ENCODE measurements at places on chromosomes 16 and 17. TPM values are rescaled to one million over a fixed set of nuclear protein-coding genes. Genes with fewer than 3 reads are reported as not detected.

Gene AARSD1
- total RNA-seq: 65.9 TPM

Gene SPN
- 0.47 TPM for total RNA-seq

DNA sequence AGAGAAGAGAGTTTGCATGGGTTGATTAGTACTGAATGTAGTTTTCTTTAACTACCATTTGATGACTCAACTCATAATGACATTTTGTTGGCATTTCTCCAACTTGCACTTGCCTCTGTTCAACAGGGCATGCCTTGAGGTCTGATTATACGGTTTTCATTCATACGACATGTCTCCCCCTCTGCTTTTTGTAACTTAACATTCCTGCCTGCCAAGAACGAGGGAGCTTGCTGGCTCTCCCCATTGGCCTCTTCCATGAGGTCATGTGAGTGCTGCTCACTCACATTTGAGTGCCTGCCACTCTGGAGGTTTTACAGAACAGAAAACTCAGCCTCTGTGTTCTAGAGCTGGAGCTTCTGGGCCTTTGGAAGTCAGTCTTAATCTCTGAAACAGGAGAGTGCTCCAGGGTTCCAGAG, 19.7 kb downstream of the MAP2K6 start:
- H3K4me3 ChIP-seq: no peak overlapping the region
- no peaks in the 10 kb centered on the region for H3K36me3 ChIP-seq
- H3K4me1 ChIP-seq: no peaks in the 10 kb centered on the region
- H3K27ac ChIP-seq: no peak overlapping the region

Gene RRAD
- 2.2 TPM for total RNA-seq

DNA sequence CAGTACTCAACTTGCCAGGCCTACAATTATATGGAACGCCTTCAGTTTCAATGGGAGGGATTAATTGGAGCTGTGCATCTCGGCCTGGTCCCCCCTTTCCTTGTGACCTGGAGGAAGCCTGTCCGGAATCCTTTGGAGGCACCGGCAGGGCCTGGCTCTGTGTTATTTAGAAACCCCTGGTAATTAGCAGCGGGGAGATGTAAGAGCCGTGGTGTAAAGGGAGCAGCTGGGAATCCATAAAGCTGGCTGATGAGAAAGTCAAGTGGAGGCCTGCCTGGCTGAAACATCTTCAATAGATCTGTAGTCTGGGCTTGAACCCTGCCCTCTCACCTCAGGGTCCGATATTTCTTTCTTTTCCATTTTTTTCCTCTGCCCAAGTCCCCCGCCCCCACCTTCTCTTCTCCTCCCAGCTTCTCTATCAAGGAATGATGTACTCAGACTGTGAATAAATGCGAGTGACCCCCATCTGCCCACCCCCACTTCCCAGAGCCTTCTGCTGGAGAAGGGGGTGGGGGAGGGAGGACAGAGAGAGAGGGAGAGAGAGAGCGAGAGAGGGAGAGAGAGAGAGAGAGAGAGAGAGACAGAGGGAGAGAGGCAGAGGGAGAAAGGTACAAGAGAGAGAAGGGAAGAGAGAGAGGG, 495.5 kb upstream of the ZFHX3 start:
- no peaks in the 10 kb centered on the region for H3K4me1 ChIP-seq
- peaks cover 58% of the 10 kb centered on the region for H3K27me3 ChIP-seq
- H3K4me3 ChIP-seq: no peak overlapping the region
- DNase-seq: no peak

- no peak for DNase-seq
- no peaks in the 10 kb centered on the region for H3K27me3 ChIP-seq
- H3K4me1 ChIP-seq: peaks cover 18% of the 10 kb centered on the region
- no peak overlapping the region for H3K27ac ChIP-seq
These were observed 14.8 kb downstream of the PLD6 start for GRCh38 chr17:17191346-17191792.

Gene DNAH9
- total RNA-seq: not detected

Data from HCT116 (cell line).